ENCODE measurements at places on chromosomes 3 and 15.

DNA sequence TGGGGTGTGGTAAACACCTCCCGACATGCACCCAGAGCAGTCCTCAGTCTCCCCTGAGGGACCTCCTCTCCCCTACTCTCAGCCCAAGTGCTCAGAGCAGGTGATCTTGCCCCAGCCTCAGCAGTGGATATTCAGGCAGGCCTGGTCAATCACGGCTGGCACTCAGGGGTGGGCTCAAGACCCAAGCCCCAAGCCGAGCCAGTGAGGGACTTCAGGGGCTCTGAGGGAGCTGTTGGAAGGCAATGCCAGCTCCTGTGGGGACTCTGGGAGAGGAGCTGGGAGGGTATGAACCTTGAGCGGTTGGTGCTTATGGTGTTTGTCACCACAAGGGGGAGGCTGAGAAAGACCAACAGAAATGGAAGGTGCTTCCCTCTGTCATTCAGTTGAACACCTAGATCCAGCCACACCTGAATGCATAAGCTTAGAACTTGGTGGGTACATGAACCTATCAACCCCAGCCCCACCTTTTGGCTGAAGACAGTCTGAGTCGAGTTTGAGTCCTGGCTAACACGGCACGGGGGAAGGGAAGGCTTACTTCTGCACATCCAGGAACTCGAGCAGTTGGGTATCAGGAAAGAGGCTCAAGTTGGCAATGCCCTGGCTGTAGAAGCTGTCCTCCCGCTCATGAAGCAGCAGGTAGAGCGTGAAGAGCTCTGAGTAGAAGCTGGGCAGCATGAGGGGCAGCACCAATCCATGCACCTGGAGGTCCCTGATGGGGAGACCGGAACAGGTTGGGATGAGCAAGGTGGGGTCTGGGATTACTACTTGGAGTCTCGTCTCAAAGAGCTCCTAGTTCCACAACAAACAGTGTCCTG lies 19.2 kb downstream of the ALS2CL start:
- no peak for DNase-seq

DNA sequence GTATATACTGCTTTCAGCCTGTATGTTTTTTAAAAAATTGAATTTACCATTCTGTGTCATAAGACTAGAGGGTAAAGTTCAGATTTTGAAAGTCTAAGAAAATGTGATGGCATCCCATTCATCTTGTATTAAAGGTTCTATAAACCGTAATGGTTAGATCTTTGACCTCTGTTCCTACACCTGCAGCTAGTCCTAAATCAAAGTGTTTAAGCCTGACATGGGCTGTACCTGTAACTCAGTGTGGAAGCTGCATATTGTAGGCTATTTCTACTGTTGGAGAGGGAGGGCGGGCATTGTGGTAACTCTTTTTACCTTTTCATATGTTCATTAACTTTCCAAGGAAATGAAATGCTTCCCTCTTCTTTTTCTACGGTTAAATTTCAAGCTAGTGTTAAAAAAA lies 53.9 kb downstream of the ARHGEF26 start:
- DNase-seq, result no peak

DNA sequence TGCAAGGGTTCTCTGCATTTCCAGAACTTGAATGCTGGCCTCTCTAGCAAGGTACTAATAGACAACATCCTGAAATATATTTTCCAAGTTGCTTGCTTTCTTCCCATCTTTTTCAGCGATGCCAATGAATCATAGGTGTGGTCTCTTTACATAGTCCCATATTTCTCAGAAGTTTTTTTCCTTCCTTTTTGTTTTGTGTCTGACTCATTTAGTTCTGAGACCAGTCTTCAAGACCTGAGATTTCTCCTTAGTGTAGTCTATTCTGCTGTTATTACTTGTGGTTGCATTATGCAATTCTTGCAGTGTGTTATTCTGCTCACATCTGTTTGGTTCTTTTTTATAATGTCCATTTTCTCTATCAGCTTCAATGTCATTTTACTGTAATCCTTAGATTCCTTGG lies 1265.0 kb upstream of the ALCAM start:
- DNase-seq, result no peak

DNA sequence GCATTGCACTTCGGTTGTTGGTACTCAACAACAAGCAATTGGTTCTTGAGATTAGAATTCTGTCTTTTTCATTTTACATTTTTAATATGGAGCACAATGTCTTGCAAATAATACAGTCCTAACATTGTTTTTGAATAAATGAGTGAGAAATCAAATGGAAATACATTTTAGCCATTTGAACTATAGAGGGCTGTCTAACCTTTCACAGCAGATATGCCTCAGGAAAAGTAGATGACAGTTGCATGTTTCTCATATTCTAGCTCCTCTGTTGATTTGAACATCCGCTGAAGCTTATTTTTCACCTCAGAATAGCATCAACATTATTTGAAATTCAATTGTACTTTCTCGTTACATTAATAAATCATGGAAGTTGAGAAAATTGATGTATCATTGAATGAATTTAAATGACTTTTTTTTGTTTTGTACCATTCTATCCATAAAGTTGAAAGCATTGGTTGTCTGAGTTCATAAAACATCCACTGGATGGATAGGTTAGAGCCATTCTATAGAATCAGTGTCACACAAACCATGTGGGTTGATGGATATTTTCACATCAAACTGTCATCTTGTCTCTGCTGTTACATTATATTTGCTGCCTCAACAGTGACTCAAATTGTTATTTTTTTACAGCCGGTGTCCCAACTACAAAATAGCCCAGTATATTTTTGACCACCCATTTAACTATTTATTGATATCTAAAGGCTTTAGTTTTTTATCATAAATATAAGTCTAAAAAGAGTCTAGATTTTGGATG lies 928.3 kb downstream of the NSUN3 start:
- no peak for DNase-seq

DNA sequence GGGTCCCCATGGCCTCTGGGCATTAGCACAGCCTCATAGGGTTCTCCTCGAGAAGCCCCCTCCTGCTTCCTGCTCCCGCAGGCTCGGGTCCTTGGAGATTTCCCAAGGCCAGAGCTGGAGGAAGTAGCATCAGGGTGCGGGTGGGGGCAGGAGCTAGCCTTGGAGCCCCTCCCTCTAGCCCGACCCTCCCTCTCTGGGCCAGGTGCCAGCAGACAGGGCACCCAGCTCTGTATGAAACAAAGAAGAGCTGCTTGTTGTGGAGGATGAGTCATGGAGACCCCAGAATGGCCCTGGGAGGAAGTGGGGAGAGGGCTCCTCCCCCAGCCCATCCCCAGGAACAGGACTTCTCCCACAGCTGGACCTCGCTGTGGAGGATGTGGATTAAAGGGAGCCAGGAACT lies 29.2 kb downstream of the EPHB3 start:
- DNase-seq, result no peak

GRCh38 chr15:41104234-41104633 lies 11.8 kb downstream of the INO80 start:
- no peak for DNase-seq

DNA sequence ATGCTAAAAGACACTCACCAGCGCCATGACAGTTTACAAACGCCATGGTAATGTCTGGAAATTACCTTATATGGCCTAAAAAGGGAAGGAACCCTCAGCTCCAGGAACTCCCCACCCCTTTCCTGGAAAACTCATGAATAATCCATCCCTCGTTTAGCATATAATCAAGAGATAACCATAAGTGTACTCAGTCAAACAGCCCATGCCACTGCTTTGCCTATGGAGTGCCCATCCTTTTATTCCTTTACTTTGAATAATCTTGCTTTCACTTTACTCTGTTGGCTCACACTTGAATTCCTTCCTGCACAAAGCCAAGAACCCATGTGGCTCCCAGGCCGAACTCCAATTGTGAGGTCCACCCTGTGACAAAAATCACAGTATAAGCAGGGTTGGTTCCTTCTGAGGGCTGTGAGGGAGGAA lies 19.1 kb upstream of the FSTL1 start:
- no peak for DNase-seq

DNA sequence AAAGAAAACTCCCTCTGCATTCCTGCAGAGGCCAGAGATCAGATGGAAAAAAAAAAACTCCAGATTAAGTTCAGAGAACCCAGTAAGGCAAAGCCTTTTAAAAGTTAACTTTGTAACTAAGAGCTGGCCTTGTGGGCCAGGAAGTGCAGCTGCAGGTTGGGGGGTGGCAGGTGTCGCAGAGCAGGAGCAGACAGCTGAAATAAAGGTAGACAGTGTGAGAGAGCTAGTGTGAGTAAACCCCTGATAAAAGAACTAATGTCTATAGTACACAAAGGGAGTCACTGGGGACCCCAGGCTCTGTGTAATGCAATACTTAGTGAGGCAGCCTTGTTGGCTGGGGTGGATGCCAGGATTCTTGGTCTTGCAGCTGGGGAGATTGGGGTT lies 42.1 kb downstream of the PPCDC start:
- DNase-seq, result no peak

DNA sequence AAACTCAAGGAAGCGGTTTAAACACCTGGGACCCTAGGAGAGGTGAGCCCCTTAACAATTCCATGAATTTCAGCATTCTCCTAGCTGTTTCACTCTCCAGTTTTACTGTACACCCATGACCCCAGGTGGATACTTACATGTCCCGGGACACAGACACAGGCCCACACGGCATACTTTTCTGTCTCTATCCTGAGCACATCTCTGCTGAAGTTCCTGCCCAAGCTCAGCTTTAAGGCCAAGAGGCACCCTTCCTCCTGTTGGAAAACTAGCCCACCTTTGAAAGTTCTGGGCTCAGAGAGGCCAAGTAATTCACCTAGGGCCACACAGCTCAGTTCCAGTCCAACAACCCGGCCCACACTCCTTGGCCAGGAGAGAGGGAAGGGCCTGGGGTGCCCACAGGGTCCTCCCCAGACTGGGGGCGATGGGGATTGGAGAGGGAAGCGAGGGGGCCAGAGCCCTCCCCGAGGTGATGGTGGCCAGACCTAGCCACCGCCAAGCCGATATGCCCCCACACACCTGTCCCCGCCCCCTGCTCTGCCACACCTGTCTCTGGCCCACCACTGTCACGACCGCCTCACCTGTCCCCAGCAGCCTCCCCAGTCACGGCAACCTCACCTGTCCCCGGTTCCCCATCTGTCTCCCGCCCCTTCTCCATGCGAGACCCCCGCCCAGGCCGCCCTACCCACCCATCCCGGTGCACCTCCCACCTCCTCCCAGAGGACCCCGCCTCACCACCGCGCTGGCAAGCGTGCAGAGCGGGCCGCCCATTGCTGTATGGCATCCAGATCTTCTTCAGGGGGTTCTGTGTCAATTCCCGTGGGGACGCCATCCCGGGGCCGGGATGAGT lies 431 bp downstream of the PFKFB4 start:
- DNase-seq, result no peak

GRCh38 chr3:58637509-58637908 lies 29.1 kb downstream of the FAM3D start:
- DNase-seq, result no peak

DNA sequence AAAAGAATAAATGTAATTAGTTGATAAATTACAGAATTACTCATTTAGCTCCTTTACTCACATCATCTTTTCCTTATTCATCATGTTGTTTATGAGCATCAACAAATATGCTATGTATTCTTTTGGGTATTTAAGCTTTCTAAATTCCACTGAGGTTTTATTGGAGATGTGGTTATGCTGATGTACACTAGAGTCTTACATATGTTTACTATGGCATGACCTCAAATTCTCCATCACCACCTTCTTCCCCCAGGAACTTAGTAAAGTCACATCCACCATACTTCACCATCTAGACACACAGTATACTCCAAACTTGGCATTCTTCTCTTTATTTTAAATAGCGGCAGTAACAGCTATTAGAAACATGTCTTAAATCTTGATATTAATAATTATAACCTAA lies 74.1 kb upstream of the MELTF start:
- DNase-seq, result no peak

- DNase-seq, result no peak
These were observed 18.7 kb downstream of the ATP13A3 start for GRCh38 chr3:194468086-194468485.

DNA sequence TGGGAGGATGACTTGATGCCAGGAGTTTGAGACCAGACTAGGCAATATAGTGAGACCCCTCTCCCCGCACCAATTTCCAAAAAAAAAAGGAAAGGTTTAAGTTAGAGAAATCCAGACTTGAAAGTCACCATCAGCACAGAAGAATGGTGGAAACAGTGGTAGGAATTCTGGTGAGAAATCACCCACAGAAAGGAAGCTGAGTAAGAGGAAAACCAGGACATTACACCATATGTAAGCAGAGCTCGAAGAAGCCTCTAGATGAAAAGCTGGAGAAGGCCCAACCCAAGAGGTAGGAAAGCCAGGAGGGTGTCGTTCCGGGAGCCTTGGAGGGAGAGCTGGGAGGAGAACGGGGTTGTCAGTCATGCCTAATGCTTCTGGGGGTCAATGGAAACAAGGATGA lies 40.5 kb downstream of the RASGRP1 start:
- DNase-seq, result no peak

DNA sequence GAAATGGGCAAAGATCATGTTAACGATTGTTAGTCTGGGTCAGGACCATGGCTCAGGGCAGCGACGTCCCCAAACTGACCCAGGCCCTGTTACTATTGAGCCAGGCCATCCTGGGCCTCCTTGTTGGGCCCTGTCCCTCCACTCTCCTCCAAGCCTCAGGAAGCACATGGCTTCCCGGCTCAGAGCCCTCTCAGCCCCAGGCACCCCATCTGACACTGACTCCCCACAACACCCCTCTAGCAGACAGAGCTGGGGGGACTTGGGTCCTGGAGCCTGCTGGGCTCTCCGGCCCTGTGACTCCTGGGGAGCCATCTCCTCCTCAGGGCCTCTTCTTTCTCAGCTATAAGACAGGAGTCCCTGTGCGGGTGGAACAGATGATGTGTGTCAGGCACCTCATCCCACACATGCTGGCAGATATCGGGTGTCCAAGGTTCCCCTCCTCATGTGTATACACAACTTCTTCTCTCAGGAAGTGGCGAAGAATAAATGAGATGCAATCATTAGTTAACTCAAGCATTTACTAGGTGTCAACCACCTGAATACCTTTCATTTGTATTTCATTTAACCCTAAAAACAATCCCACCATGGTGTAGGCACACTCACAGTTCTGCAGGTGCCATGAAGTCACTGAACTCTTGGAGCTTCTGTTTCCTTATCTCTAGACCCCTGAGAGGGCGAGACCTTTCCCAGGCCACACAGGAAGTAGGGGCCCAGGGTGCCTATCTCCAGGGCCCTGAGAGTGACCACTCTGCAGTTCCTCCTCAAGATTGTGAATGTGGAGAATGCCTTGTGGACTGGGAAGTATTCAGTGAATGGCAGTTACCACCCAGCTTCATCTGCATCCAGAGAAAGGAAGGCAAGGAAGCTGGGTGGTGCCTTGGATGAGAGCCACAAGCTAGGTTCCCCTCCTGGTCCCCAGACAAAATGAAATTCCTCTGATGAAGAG lies 282.5 kb upstream of the TLE3 start:
- no peak for DNase-seq

GRCh38 chr3:128297401-128298138 lies 144.3 kb downstream of the EEFSEC start:
- DNase-seq, result no peak

DNA sequence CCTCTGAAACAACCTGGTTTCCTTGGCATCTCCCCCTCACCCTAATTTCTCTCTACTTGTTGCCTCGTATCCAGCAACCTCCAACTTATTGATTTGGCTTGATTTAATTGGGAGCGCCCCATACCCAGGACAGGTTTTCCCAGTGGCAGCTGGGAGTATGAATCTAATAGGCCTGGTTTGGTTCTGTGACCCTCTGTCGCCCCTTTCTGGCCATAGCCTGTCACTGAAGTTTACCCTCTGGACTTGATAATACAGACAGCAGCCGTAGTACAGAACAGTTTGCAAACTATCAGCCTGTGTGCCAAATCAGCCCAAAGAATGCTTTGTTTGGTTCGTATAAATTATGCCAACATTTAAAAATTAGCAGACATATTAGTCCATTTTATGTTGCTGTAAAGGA lies 525.1 kb upstream of the GOLIM4 start:
- DNase-seq, result no peak

Data from stimulated activated CD4-positive, alpha-beta T cell treated with anti-CD3 and anti-CD28 coated beads, Interleukin-4, amount 100 ng/mL, for 1 hour (primary cell).